ENCODE measurements at places on chromosomes 6 and 20.

- DNase-seq, result peak; percentile 81
These were observed 89.2 kb downstream of the UST start for GRCh38 chr6:148835920-148836441.

DNA sequence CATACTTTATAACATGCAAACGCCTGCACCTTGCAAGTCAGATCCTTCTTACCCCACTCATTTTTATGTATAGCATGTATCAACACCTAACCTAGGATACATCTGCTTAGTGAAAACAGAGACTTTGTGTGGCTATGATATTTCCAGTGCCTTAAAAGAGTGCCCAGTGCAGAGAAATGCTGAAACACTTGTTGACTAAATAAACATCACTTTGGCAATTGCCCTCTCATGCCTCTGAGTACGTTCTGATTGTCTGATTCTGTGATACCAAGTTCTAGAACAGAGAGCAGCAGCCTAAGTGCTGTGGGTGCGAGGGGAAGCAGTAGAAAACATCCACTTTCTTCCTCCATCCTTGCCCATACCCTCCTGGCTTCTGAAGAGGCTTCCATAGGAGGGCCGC, 13.6 kb downstream of the PLEKHG1 start:
- no peak for DNase-seq

GRCh38 chr20:63651942-63652191, 1.4 kb downstream of the STMN3 start:
- DNase-seq, result no peak

- DNase-seq, result no peak
These were observed 157.5 kb downstream of the AIG1 start for GRCh38 chr6:143218233-143218632.

DNA sequence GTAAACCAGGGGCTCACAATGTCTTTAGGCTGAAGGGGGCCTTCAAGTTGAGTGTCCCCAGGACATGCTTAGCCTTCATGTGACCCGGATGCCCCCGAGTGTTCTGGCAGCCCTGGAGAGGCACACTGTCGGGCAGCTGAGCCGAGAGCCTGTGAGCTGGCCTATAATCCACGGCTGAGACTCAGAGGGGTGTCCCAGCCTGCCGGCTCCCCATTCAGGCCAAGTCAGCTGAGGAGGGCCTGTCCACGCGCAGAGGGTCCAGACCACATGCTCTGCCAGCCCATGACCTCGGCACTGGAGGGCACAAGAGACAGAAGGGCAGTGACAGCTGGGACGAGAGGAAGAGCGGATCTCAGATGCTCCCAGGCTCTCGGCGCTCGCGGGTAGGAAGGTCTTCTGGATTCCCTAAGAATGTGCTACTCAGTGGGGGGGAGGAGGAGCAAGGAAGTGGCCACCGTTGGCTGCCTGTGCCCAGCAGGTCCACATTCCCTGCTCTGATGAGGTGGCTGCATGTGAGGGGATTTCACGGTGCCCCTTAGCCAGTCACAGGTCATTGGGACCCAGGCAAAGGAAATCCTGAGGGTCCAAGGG, 224.7 kb downstream of the NRN1 start:
- no peak for DNase-seq

GRCh38 chr20:45987108-45987780, 15.2 kb upstream of the ZNF335 start:
- DNase-seq, result peak; percentile 67

GRCh38 chr6:37696841-37697662, 631 bp downstream of the MDGA1 start:
- peak; percentile 24 for DNase-seq

GRCh38 chr6:24838081-24838480, 39.4 kb upstream of the ARMH2 start:
- no peak for DNase-seq

- DNase-seq, result no peak
These were observed 143.4 kb downstream of the ADGRB3 start for GRCh38 chr6:68778356-68779020.

- DNase-seq, result no peak
These were observed 120.0 kb downstream of the CD164 start for GRCh38 chr6:109262261-109262660.

- DNase-seq, result no peak
These were observed 262.7 kb downstream of the CD83 start for GRCh38 chr6:14380086-14380820.

DNA sequence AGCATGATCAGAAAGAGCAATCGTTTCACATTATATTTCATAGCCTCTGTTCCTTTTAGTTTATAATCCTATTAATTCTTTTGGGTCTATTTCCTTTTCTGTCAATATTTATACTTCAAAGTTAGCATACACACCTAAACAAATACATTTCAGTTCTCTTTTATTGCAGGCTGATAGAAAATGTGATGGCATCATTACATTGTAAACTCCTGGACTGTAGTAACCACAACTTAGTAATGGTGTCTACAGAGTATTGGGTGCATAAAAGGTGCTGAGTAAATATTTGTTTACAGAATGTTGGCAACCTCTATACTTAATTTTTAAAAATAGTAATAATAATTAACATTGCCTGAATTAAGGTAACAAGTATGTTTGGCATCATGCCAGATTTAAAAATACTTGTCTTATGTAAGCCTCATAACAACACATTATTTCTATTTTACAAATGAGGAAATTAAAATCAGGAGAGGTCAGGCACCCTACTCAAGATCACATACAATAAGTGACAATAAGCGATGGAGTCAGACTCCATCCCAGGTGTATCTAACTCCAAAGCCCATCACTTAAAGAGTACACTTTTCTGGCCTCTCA, 195.0 kb downstream of the UBE3D start:
- DNase-seq, result no peak

DNA sequence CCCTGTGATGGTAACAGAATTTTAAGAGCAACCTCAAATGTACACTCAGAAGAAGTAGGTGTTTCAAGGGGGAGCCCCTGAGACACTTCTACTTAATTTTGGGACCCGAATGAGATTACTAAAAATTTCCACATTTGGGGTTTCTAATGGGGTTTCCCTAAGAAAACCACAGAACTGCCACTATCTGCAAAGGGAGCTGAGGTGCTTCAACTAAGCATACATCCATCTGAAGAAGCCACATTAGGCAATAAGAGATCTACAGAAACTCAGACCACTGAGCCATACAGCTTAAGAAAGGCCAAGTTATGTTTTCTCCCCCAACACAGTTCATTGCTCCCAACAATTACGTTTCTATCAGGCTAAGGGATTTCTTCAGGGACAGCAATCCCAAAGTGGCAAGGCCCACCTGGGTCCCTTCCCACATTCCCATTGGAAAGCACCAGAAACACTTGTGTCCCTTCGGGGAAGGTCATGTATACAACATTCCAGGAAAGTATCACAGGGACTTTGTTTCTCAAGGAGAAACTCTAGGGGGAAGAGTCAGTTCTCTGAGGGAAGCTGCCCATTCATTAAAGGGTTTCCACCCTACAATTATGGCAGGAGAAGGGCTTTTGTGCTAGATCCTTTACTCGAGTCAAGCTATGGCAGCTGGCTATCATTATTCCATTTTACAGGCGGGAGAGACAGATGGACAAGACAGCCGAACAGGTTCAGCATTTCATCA, 5.0 kb downstream of the BCL2L1 start:
- no peak for DNase-seq

- peak; percentile 7 for DNase-seq
These were observed 57.7 kb downstream of the DHX35 start for GRCh38 chr20:39019805-39020325.

DNA sequence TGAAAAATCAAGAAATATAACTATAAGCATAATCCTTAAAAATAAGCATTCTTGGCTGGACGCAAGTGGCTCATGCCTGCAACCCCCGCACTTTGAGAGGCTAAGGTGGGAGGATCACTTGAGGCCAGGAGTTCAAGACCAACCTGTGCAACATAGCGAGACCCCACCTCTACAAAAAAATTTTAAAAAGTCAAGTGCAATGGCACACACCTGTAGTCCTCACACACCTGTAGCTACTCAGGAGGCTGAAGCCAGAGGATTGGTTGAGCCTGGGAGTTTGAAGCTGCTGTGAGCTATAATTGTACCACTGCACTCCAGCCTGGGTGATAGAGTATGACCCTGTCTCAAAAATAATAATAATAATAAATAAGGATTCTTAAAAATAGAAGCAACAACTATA, 109.0 kb downstream of the KHDC1L start:
- no peak for DNase-seq
